NB4 (cell line): ENCODE measurements at places on chromosomes 1 and 21.

DNA sequence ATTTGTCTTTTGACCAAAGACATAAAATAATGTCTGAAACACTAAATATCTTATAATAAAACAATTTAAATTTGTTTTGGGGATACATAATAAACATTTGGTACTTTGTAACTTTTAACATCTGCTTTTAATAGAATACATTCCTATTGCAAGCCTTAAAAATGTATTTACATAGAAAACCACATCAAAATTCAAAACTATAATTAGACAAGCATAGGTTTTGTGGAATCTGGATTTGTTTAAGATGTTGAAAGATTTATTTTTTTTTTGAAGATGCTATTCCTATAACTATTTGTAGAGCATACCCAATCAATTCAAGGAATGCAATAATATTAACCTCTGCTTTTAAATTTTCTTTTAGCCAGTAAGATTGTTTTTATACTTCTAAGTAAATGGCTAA is 125.7 kb downstream of the FMN2 start:
- no peak for DNase-seq

GRCh38 chr1:110594456-110595352 is 11.5 kb downstream of the KCNA2 start:
- no peak for DNase-seq

- no peak for DNase-seq
Observed at GRCh38 chr1:71135571-71135970, 54.7 kb upstream of the ZRANB2 start.

DNA sequence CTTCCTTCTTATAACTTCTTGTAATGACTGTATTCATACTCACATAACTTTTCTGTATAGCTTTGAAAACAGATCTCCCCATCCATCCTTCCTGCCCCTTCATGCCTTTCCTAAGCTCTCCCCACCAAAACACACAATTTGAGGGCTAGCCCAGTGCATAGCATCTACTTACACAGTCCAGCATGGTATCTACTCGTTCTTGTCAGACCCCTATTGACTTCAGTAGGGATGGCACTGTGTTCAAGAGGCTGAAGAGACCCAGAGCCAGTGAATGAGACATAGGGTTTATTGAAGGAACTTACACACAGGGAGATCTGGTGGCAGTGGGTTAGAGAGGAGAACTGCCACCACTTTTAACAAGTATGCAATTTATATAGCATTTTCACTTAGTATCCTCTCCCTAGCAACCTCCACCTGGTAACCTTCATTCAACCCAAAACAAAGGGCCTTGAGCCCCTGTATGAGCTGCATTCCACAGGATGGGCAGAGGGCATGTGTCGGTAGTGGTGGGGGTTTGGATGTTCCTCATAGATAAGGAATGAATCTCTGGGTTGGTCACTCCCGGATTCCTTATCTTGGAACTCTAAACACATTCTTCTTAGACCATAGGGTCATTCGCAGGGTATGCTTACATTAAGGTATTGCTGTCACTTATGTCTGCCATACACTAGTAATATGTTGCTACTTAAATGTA is 64.9 kb upstream of the GNG12 start:
- DNase-seq = no peak

DNA sequence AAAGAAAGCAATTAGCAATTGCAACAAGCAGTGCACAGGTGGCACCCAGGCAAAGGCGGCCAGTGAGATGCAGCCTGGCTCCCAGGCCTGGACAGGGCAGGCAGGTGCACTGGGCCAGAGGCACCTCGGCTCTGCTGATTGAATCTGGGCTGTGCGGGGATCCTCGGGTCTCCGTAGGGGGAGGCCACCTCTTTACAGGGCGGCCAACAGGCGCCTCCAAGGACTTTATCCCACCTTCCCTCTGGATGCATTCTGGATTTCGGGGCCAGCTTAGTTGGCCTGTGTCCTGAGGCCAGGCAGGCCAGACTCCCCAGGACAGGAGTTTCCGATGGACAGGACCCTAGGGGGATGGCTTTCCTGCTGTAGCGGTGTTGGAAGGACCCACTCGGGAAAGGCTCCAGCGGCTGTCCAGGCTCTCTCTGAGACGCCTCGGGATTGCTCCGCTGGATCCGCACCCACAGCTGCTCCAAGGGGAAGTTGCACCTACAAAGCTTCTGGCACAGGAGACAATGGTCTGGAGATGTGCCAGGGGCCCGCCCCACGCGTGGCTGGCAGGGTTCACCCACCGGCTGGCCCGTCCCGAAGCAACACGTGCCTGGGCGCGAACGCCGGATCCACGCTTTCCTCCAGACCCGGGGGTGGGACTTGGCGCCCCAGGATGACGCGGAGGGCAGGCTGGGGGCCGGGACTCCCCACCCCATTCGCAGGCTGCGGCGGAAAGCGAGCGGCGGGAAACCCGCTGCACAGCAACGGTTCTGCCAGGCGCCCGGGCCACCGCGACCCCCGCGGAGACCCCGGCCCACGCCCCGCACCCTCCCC is 810 bp downstream of the SLC19A1 start:
- peak; percentile 85 for DNase-seq

DNA sequence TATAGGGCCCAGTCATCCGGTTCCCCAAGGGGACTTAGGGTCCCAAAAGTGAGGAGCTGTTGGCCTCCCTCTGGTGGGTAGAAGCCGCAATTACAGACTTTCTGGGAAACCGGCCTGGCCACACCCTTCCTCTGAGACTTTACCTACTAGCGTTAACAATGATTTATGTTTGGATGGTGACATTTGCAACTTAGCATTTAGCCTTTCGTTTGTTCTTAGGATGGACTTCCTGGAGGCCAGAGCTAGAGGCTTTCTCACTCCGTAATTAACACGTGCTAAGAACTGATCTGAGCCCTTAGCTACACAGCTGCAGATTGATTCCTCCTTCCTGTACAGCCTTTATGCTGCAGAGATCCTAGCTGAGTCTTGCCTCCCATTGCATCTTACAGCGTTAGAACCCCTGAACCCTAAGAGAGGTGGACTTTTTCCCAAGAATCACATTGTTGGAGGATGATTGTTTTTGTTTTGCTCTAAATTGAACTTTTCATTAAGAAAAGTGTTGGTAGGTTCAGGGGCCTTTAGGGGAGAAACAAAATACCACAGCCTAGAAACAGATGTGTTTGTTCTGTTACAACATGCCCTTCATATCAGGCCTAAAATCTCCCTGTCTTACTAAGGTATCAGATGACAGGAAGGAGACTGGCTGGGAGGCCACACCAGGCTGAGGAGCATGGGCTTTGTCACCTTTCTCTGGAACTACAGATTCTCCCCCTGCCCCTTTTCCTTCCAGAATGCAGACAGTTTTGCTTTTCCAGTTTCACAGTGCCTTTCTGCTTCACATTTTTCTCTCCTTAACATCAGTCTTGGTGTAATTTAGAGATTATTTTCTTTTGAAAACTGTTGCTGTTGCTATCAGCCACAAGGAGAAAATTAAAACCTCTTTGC is 1.9 kb downstream of the S100A11 start:
- DNase-seq = peak; percentile 77

GRCh38 chr1:210697185-210697584 is 368.5 kb downstream of the HHAT start:
- no peak for DNase-seq

GRCh38 chr1:240562111-240562590 is 49.8 kb downstream of the GREM2 start:
- peak; percentile 2 for DNase-seq

- DNase-seq = no peak
Observed at GRCh38 chr1:61481315-61481715, 243.6 kb downstream of the TM2D1 start.

DNA sequence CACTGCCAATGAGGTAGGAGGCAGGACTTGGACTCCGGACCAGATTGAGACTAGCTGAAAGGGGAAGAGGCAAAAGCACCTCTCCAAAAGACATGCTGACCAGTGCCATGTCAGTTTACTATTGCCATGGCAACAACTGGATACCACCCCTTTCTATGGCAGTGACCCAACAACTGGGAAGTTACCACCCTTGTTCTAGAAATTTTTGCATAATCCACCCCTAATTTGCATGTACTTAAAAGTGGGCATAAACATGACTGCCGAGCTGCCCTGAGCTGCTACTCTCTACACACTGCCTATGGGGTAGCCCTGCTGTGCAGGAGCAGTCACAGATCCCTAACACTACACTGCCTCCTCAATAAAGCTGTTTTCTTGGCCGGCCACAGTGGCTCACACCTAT is 19.0 kb upstream of the SLC6A9 start:
- DNase-seq = no peak

DNA sequence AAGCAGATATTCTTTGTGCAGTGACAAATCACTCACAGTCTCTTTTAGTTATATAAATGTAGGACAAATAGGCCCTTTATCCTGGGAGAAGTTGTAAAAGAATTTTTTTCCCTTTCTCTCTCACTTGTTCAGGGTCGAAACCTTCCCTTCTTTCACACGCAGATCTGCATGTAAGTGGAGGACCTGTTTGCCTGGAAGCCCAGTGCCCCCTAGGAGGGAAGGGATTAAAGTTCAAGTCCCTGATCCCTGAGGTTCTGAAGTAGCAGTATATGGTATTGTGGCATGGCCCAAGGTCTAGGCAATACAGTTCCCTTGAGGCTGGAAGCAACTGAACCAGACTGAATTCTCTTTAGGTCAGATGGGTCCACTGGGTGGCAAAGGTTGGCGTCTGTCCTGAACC is 48.6 kb upstream of the PTGFRN start:
- DNase-seq = no peak

GRCh38 chr1:16177306-16177705 is 21.4 kb upstream of the EPHA2 start:
- no peak for DNase-seq

DNA sequence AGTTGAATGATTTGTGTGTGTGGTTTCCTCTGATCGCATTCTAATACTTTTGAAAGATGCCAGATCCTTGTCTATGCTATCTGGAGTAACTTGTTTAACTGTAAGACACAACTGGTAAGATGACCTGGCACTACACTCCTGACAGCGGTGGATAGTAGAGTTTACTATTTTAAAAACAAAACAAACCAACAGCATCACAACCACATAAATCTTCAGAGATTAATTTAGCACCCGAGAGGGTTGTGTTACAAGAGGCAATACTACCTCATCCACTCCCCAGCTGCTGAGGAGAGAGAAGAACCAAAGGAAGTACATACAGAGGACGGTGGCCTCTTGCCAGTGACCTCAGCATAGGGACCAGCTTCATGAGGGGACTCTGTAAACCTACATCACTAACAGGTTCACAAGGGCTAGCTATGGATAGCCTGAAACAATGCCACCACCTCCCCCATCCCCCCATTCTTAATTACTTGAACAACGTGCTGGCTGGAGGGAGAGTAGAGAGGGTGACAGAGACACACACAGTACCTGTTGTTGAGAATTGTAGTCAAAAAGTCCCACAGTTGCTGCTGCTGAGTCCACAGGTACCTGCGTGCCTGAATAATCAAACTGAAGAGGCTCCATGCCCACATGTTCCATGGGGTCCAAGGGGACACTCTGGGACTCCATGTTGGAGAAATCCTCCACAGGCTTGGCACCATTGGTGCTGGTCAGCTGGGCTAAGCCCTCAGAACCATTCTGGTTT is 73.5 kb downstream of the PUM1 start:
- no peak for DNase-seq

- no peak for DNase-seq
Observed at GRCh38 chr1:110483308-110483685, 32.3 kb downstream of the PROK1 start.

- DNase-seq = peak; percentile 74
Observed at GRCh38 chr1:229430761-229431283, 3.1 kb downstream of the ACTA1 start.

DNA sequence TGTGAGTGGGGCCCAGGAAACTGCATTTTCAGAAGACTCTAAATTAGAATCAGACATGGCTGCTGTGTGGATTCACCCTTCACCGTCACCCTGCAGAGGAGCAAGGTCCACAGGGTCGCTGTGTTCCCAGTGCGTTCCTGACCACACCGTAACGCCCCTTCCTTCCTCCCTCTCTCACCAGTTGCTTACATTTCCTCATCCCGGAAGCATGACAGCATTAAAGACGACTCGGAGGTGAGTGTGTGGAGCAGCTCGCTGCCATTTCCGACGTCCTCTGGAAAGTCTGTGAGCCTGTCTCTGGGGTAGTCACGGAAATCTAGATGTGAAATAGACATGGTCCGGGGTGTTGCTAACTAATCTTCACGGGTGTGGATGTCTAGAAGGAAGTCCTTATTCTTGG is 45.9 kb downstream of the FAAP20 start:
- peak; percentile 90 for DNase-seq

DNA sequence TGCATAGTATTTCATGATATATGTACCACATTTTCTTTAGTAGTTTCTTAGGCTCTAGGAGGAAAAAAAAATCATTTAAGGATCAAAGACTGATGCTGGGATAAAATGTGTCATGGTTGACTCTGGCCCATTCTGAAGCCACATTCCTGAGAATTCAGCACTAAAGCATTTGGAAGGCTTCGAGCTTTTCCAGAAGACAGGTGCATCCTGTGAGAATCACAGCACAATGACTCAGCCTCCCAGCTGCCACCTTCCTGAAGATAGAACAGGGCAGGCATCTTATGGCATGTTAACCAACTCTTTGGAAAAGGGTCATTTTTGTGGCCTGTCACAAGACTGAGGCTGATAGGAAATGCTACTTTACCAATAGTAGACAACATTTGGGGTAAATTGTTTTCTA is 359.9 kb downstream of the PCP4 start:
- no peak for DNase-seq

DNA sequence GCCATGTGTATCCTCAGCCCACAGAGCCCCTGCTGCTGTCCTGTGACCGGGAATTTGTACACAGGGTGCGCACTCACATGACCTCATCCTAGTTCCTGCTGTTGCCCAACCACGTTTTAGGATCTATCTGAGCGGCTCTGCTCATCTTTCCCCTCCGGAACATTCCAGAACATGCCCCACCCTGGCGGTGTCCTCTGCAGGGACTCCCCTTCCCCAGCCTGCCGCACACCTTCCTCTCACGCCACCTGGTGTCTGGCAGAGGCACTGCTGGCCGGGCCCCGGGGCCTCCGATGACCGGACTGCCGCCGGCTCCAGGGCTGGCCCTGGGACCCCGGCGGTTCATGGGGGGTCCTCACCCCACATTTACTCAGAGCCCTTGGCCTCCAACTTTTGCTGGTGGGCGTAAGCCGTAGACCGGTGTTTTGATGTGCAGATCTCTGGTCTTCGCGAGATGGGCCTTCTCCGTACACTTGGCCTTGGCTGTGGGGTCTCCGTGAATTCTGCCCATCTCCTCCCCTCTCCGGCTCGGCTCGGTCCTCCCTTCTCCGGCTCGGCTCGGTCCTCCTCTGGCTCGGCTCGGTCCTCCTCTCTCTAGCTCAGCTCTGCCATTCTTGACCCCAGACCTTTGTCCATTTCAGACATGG is 29.5 kb downstream of the ARHGEF16 start:
- DNase-seq = peak; percentile 50
